Renal pelvis (tissue), 12 donors: ENCODE measurements at places on chromosomes 13 and 19. TPM values are rescaled to one million over a fixed set of nuclear protein-coding genes. Genes with fewer than 3 reads are reported as not detected.

Gene ALOX5AP
- 2.5 TPM for polyA plus RNA-seq

- no peak for DNase-seq
These were observed 6.0 kb downstream of the TMED1 start for GRCh38 chr19:10829967-10830366.

GRCh38 chr19:6076291-6076665 lies 34.0 kb downstream of the RFX2 start:
- no peak for DNase-seq

DNA sequence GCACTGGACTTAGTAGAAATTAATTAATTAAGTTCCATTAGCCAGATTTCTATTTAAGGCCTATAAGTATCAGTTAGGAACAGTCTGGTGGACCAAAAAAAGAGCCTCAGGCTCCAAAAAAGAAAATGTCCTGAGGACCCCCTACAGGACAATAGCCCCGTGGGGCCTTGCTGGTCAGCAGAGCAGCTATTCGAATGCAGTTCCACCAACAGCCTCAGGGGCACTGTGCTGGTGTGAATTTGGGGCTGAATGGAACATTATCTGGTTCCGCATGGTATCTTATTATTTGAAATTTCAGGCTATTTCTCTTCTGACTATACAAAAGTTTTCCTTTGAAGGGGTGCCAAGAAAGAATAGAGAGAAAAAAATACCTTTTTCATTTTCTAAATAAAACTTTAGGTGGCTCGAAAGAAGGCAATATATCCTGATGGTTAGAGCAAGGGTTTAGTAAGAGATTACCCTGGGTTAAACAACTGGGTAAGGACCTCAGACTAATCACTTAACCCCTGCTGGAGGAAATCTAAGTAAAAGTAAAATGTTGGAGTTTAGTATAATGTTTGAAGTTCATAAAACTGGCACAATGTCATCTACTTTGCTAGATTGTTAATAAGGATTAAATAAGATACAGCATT lies 147.2 kb downstream of the MIPEP start:
- DNase-seq, result no peak

GRCh38 chr13:28248080-28248479 lies 109.7 kb downstream of the PAN3 start:
- DNase-seq, result no peak

DNA sequence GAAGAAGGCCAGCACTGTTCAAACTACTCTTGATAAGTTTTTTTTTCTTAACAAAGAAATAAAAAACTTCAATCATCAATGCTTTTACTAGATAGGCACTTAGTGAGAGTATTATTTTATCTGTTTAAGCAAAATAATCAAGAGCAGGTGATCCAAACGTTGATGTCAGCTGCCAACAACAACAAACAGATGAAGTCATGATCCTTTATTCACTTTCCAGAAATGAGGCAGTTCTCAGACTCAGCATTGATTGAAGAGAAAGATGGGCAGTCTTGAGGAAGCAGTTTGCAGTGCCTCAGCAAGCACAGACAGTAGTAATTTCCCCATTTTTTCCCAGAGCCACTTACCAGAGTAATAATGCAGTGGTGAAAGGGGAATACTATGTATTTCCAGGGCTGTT lies 38.4 kb upstream of the CSNK1A1L start:
- DNase-seq, result no peak

- DNase-seq, result peak; percentile 46
These were observed at the start of gene LMO7 for GRCh38 chr13:75635828-75636435. TSS of gene LMO7 (plus strand) at chr13:75636330. CDS start at chr13:75636658, 328 bp downstream.

DNA sequence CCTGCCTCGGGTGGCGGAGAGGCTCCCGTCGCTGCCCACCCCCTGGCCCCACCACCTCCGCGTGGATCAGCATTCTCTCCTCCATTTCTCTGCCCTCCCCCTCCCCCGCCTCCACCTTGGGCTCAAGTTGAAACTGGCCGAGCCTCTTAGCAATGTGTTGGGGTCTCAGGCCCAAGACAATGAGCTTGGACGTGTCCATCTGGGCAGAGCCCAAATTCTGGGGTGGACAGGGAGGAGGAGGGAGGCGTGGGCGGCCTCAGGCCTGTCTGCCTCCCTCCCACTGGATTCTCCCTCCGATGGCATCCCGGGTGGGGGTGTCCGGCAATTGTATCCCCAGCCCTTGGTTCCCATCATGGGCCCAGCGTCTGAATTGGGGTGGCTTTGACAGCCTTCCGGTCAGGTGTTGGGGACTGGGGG lies 1.2 kb downstream of the CELF5 start:
- DNase-seq, result no peak
